ENCODE measurements at places on chromosomes 11 and 22. TPM values are rescaled to one million over a fixed set of nuclear protein-coding genes. Genes with fewer than 3 reads are reported as not detected.

DNA sequence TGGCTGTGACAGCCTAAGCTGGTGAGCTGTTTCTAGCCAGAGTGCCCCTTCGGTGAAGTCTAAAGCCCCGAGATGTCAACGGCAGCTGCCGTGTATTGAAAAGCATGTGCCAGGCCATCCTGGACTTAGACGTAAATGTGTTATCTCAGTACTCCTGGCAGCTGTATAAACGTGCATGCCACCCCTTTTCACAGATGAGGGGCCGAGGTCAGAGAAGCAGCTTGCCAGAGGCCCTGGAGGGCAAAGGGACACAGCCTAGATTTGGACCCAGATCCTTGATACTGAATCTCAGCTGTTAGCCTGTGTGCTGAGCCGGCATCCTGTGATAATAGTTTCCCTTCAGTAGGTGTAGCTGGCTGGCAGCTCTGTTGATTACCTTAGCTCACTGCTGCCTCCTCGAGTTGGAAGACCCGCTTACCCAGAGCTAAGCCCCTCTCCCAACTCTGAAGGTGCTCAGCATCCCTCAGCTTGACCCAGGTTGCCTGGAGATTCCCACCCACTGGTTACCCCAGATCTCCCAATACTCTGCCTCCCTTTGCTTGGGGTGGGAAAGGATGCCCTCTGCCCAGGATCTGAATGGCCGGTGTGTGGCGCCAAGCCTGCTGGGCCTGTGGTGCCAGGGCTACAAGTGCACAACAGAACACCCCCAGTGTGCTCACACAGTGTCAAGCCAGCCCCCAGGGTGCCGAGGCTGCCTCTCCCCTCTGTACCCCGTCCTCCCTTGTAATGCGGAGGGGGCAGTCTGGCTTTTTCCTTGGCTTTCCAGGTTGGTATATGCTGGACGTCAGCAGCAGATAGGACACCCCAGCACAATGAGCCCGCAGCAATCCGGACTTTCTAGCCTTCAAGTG lies 59.8 kb upstream of the WNT7B start:
- peaks cover 16% of the 10 kb centered on the region for H3K4me1 ChIP-seq
- peak overlapping the region; percentile 84 for H3K4me3 ChIP-seq
- peak; percentile 67 for DNase-seq
- peak overlapping the region; percentile 97 for H3K27ac ChIP-seq
- no peaks in the 10 kb centered on the region for H3K27me3 ChIP-seq
- no peaks in the 10 kb centered on the region for H3K36me3 ChIP-seq

- H3K27me3 ChIP-seq = no peaks in the 10 kb centered on the region
- DNase-seq = peak; percentile 44
- no peak overlapping the region for H3K4me3 ChIP-seq
- peaks cover 59% of the 10 kb centered on the region for H3K36me3 ChIP-seq
- H3K4me1 ChIP-seq = no peaks in the 10 kb centered on the region
Observed at GRCh38 chr11:117834838-117835443, 10.4 kb upstream of the FXYD2 start.

DNA sequence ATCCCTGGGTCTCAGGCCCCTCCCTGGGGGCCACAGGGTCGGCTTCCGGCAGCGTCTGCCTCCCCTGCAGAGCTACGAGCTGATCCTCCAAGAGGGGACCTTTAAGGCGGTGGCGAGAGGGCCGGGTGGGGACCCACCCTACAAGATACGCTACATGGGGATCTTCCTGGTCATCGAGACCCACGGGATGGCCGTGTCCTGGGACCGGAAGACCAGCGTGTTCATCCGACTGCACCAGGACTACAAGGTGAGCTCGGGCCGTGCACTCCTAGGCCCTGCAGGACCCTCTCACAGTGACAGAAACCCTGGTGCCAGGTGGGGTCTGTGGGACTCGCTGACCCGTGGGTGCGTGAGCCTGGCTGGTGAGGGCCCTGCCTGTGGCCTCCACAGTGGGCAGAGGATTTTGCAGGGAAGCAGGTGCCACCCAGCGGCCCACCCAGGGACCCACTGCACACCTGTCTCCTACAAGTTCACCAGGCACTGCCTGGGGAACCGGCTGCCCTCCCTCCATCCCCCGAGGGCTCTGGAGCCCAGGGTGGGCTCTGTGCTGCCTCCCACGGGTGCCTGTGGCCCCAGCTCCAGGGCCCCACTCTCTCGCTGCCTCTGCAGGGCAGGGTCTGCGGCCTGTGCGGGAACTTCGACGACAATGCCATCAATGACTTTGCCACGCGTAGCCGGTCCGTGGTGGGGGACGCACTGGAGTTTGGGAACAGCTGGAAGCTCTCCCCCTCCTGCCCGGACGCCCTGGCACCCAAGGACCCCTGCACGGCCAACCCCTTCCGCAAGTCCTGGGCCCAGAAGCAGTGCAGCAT lies 13.7 kb downstream of the MUC5B start:
- no peaks in the 10 kb centered on the region for H3K27me3 ChIP-seq
- H3K4me3 ChIP-seq = no peak overlapping the region
- DNase-seq = peak; percentile 53
- H3K36me3 ChIP-seq = no peaks in the 10 kb centered on the region

DNA sequence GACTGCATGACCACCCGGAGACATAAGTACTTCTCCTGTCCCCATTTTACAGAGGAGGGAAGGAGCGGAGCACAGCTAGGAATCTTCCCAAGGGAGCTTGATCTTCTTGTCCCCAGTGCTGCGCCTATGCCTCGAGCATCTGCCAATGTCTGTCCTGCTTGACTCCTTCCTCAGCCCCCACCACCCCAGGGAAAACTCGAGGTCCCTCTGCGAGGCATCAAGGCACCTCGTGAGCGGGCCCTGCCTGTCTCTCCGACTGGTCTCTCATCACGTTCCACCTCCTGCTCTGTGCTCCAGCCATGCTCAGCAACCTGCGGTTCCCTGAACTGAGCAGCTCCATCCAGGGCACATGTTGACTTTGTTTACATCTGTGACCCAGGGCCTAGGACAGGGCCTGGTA lies 2.5 kb downstream of the NCF4 start:
- H3K27ac ChIP-seq = no peak overlapping the region
- peak; percentile 42 for DNase-seq
- no peaks in the 10 kb centered on the region for H3K4me1 ChIP-seq
- no peaks in the 10 kb centered on the region for H3K27me3 ChIP-seq

GRCh38 chr11:7896009-7896785 lies 34.9 kb downstream of the OR10A6 start:
- H3K27ac ChIP-seq = no peak overlapping the region
- H3K36me3 ChIP-seq = no peaks in the 10 kb centered on the region
- no peaks in the 10 kb centered on the region for H3K4me1 ChIP-seq

DNA sequence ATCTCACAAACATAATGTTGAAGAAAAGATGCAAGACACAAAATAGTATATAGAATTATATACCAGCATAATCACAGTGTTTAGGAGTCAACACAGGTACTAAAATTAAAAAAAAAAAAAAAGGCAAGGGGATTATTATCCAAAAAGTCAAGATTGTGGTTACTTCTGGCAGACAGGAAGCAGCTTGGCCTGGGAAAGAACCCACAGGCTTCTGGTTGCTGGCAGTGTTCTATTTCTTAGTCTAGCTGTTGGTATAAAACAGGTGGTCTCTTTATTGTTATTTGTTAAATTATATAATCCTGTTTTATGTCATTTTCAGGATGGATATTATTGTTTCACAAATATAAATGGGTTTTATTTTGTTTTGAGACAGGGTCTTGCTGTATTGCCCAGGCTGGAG lies 54.0 kb downstream of the C11orf58 start:
- no peak overlapping the region for H3K4me3 ChIP-seq
- DNase-seq = no peak
- H3K27ac ChIP-seq = no peak overlapping the region
- H3K4me1 ChIP-seq = peaks cover 12% of the 10 kb centered on the region
- H3K36me3 ChIP-seq = no peaks in the 10 kb centered on the region

GRCh38 chr11:75781296-75781695 lies 12.7 kb downstream of the DGAT2 start:
- H3K36me3 ChIP-seq = no peaks in the 10 kb centered on the region
- no peak overlapping the region for H3K4me3 ChIP-seq

GRCh38 chr11:116840746-116841296 lies 3.4 kb upstream of the APOA1 start:
- H3K4me1 ChIP-seq = peaks cover 8% of the 10 kb centered on the region
- H3K4me3 ChIP-seq = no peak overlapping the region

GRCh38 chr11:8281266-8281665 lies 17.6 kb upstream of the LMO1 start:
- H3K27me3 ChIP-seq = no peaks in the 10 kb centered on the region
- H3K4me3 ChIP-seq = no peak overlapping the region
- H3K4me1 ChIP-seq = peaks cover 12% of the 10 kb centered on the region

DNA sequence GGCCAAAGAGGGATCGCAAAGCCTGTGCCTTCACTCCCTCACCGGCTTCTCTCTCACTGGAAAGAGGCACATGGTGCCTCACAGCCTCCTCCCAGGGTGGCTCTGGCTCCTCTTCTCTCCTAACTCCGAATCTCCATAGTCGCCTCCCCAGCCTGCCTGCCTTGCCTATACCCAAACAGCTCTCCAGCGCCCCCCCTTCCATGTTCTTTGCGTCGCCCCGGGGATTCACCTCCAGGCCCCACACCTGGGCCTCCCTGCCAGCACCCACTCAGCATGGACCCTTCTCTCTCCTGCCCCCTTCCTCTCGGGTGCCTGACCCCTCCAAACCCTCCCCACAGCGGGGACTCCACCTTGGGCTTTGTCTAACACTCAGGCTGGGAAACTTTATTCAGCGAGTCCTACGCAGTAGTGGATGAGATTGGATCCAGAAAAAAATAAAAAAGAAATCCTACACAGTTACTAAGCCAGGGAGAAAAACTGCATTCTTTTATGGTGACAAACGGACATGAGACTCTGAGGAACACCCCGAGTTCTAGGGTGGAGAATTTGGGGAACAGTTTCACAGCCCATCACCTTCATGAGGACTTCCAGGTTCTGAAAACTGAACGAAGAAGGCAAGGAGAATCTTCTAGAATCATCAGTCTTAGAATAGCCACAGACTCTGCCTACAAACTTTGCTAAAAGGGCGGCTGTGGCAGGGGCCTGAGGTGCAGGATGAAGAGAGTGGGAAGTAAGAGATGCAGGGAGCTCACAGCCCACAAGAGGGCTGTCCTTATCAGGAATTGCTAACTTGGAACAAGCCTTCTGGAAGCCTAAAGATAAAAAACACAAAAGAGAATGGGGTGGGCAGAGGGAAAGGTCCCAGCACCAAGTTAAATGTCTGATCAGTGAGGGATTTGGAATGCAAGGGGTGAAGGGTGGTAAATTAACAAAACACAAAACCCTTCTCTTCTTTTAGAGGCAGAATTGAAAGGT lies 5.3 kb downstream of the PPM1F start:
- no peaks in the 10 kb centered on the region for H3K27me3 ChIP-seq
- no peak for DNase-seq
- H3K4me3 ChIP-seq = no peak overlapping the region
- peaks cover 65% of the 10 kb centered on the region for H3K4me1 ChIP-seq
- H3K36me3 ChIP-seq = no peaks in the 10 kb centered on the region
- peak overlapping the region; percentile 67 for H3K27ac ChIP-seq

DNA sequence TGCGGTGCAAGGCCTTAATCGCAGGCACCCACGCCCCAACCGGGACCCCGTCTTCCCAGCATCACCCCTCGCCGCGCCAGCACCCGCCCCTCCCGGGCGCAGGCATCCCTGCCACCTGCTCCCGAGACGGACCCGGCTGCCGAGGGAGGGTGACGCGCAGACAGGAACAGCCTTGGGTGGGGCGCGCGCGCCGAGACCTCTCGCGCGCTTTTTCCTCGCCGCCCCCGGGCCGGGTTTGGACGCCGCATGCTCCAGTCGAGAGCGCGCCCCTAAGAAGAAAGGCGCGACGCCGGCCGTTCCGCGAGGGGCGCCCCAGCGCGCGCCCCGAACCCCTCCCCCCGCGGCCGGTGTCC lies 504 bp downstream of the CFL1 start:
- peaks cover 56% of the 10 kb centered on the region for H3K4me1 ChIP-seq
- H3K27ac ChIP-seq = peak overlapping the region; percentile 92
- no peak for DNase-seq
- H3K4me3 ChIP-seq = peak overlapping the region; percentile 79

- H3K4me1 ChIP-seq = no peaks in the 10 kb centered on the region
- H3K27ac ChIP-seq = peak within 1 kb of the TSS; percentile 97
- peak; percentile 95 for DNase-seq
- peak within 1 kb of the TSS; percentile 66 for H3K4me3 ChIP-seq
- no peaks in the 10 kb centered on the region for H3K27me3 ChIP-seq
Observed at GRCh38 chr11:46121301-46121723, at the start of gene PHF21A. Gene PHF21A (minus strand): TSS chr11:46121454. CDS start chr11:46084219, 37,235 bp downstream.

DNA sequence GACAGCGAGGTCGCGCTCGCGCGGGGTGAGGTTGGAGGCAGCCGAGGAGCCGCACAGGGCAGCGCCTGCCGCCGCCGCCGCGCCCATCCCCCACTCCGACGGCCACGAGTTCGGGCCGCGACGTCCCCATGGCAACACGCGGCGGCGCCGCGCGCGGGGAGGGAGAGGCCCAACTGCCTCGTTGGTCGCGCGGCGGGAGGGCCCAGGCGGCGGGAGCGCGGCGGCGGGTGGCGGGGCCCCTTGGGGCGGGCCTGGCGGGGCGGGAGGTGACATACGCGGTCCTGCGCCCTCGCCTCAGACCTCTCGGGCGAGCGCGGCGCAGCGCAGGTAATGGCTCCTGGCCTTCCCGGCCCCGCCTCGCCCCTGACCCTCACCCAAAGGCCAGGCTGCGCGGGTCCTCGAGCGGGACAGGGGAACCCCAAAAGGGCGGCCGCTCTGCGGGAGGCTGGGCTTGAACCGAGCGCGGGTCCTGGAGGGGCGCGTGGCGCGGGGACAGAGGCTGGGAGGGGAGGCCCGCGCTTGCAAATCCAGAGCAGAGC lies at the start of gene DEUP1:
Gene DEUP1 (plus strand): TSS at position 297 of the 539 bp plus-strand sequence. CDS start 1,518 bp downstream, outside the sequence.
- no peak within 1 kb of the TSS for H3K27ac ChIP-seq
- H3K27me3 ChIP-seq = peaks cover 25% of the 10 kb centered on the region
- peak; percentile 56 for DNase-seq
- H3K36me3 ChIP-seq = no peaks in the 10 kb centered on the region
- no peaks in the 10 kb centered on the region for H3K4me1 ChIP-seq

- no peaks in the 10 kb centered on the region for H3K36me3 ChIP-seq
- no peak overlapping the region for H3K27ac ChIP-seq
- H3K27me3 ChIP-seq = no peaks in the 10 kb centered on the region
- no peaks in the 10 kb centered on the region for H3K4me1 ChIP-seq
- no peak overlapping the region for H3K4me3 ChIP-seq
- DNase-seq = no peak
Observed at GRCh38 chr22:34055525-34056200, 135.4 kb upstream of the LARGE1 start.

DNA sequence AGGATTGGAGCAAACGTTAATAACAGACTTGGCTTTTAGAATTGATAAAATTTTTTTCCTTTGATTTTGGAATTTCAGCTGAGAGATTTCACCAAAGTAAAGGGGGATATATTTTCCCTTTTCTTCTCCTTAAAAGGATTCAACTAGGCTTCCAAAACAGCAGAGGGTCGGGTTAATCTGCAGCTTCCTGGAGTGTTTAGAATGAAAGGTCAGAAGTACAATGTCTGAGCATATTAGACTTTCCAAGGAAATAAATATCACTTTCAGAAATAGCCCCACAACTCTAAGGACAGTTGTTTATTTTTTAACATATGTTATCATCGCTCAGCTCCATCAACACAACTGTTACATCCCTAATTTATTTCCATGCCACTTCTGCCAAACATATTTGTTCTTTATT lies 1532.9 kb upstream of the RAG2 start:
- H3K4me1 ChIP-seq = no peaks in the 10 kb centered on the region
- DNase-seq = no peak
- no peak overlapping the region for H3K27ac ChIP-seq

SYT7 gene
- total RNA-seq = 1.1 TPM

LMNTD2 gene
- 0.66 TPM for total RNA-seq

TP53AIP1 gene
- total RNA-seq = not detected

YPEL1 gene
- total RNA-seq = 5.9 TPM

OR8B4 gene
- not detected for total RNA-seq

CHKB gene
- total RNA-seq = 44.6 TPM

FAU gene
- total RNA-seq = 1,235 TPM

NNMT gene
- 485 TPM for total RNA-seq

Measured in sigmoid colon (tissue), 7 donors.